ENCODE measurements at places on chromosomes 2 and 18.

DNA sequence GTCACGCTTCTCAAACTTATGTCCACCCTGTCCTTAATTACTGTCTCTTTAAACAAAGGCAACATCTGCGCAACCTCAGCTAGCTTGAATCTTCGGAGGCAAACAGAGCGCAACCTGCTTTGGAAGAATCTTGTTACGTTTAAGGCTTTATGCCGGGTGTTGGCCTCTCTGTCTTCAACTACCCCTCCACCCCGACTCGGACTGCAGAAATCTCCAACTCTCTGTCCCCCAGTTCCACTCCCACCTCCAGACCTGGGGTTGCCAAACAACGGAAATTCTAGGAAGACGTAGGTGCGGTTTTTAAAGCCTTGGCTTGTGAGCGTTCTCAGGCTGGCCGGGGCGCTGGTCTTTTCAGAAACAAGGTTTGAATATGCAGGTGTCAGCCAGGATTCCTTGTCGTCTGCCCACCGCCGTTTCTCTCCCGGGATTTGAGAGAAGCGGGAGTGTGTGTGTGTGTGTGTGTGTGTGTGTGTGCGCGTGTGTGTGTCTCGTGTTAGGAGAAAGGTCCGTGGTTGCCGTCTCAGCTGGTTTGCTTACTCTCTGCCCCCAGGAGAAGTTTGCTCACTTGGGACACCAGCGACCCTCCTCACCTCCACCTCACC, 1.1 kb upstream of the ONECUT2 start:
- no peak for DNase-seq

GRCh38 chr2:128724972-128725371, 406.3 kb upstream of the HS6ST1 start:
- DNase-seq = no peak

GRCh38 chr2:37154785-37155184, 2.0 kb downstream of the EIF2AK2 start:
- DNase-seq = no peak

GRCh38 chr2:3121601-3122000, 256.0 kb downstream of the EIPR1 start:
- DNase-seq = no peak
